ENCODE measurements at places on chromosomes 4 and X.

DNA sequence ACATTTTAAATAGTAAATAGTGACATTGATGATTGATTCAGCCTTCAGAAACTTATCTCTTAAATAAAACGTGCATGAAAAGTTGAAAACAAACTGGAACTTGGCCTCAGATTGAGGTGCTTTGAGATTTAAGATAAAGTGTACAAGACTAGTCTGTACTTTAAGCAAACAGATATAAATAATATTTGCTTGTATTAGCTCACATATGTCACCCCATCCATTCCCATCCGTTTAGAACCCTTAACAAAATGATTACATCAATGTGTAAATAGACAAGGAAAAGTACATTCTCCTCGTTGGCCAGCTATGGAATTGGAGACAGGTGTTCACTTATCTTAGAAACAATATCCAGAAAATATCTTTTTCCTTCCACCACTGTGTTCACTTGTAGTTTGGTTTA, 130.8 kb downstream of the BANK1 start:
- DNase-seq: no peak

DNA sequence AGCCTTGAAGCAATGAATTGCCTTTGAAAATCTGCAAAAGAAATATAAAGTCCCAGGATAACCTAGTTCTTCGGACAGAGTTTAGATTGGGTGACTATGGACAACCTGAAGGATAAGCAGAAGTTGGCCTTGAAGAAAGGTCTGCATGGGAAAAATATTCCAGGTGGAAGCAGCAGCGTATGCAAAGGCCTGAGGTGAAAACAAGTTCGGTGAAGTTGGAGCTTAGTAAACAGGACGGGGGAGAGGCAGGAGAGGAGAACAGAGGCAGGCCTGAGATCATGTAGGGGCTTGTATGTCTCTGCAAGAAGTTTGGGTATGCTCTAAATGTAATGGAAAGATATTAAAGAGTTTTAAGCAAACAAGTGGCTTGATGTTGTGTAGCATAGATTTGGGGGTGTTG, 176.0 kb downstream of the ARHGAP24 start:
- DNase-seq: no peak

DNA sequence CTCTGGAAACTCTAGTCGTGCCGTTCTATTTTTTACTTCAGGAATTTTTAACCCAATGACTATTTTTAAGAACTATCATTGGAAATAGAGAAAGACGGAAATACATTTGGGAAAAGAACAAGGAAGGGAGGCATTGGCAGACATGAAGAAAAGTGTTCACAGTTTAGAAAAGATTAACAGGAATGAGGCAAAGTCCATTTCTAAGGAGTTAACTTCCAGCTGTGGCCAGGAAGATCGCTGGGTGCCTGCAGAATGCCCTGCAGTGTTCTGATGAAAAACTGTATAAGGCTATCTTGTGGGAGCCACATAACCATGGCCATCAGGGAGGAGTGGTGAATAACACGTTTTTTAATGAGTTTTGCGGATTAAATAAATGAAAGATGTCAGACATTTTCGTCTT, 150.6 kb upstream of the VCX3A start:
- no peak for DNase-seq

DNA sequence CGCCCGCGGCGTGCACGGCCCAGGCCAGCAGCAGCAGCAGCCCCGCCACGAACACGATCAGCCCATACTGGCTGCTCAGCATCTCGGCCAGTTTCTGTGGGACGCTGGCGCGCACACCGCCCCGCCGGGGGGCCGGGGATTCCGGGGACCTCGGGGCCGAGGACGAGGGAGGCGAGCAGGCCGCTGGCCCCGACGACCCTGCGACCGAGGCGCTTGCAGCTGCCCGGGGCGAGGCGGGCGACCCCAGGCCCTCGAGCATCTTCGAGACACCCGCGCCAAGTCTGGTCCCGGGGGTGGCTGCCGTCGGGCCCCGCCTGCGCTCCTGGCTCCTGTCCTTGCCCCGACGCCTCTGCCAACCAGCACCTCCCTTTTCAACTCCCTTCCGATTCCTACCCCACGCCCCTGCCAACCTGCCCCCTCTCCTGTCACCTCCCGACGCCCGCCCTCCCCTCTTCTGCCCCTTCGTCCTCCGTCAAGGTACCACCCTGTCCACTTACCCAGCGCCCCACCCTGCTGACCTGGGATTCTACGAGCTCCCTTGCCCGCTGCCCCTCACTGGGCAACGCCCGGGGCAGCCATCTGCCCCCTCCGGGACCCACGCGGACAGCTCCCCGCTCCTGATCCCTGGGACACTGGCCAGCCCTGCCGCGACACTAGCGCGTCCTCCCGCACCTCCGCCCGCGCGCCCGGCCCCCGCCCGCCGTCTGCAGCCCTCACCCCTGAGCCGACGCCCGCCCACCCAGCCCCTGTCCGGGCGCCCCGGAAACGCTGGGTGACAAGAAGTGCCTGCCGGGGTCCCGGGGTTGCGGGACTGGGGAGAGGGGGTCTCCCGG, at the start of gene OTOP1:
TSS of gene OTOP1 (minus strand) at position 324 of the 833 bp plus-strand sequence. CDS start at position 259, 65 bp downstream.
- DNase-seq: no peak

- DNase-seq: no peak
Observed at GRCh38 chr4:119204916-119205315, 7.6 kb upstream of the USP53 start.

DNA sequence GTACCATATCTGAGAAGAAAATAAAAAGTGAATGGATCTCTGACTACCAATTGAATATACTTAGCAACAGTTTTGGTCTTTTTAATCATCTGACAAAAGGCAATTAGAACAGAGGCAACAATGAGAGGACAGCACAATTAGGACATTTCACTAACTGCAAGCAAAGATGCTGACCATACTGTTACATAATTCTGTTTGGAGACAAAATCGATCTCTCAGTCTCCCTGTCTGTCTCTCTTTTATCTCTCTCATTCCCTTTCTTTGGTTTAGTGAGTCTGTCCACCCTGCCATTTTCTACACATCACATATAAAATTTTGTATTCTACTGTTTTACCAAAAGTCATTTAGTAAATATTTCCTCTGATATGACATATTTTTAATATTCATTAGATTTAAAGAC, 2.2 kb upstream of the AFM start:
- DNase-seq: no peak

GRCh38 chr4:165532976-165533375, 154.2 kb downstream of the CPE start:
- no peak for DNase-seq

- no peak for DNase-seq
Observed at GRCh38 chrX:147376601-147377422, 534.9 kb upstream of the FMR1 start.

GRCh38 chr4:33025236-33025635, 2305.1 kb downstream of the PCDH7 start:
- DNase-seq: no peak

Measured in GM12864 (cell line).